CD4-positive, alpha-beta T cell (primary cell): ENCODE measurements at places on chromosomes 11 and 22.

DNA sequence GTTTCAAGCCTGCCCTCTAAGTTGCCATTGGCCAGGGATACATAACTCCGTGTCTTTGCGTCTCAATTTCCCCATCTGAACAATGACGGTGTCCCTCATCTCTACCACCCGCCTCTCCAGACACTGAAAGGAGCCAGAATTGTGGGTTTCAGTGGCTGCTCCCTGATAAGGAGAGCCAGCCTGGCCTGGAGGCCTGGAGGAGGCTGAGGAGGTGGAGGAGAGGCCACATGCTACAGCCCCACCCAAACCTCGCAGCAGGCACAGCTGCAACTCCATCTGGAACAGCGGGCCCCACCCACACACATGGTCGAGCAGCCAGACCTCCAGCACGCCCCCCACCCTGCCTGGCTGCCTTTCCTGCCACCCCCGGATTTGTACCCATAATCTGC lies 34.4 kb upstream of the CD82 start:
- DNase-seq: no peak

GRCh38 chr11:120336641-120337354 lies 585 bp downstream of the ARHGEF12 start:
- DNase-seq: no peak

- DNase-seq: no peak
Measured at GRCh38 chr11:40132912-40133311, 1326.5 kb downstream of the LRRC4C start.

- DNase-seq: no peak
Measured at GRCh38 chr11:975827-976226, 50.2 kb downstream of the AP2A2 start.

DNA sequence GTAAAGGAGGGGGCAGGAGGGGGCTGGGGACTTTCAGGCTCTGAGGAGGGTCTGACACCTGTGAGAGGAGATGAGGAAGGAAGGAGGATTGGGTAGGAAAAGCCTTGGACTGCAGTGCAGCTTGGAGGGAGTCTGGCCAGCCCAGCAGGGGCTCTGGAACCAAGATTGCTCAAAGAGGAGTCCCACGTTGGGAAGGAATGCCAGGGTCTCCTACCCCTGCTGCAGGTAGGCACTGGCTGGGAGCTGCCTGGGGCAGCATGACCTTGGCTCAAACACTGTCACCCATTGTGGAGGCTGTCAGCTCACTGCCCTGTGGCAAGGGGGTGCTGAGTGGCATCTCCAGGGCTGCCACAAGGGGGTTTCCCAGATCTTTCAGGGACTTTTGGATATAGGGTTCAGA lies 94.5 kb downstream of the RPS6KA4 start:
- DNase-seq: no peak

DNA sequence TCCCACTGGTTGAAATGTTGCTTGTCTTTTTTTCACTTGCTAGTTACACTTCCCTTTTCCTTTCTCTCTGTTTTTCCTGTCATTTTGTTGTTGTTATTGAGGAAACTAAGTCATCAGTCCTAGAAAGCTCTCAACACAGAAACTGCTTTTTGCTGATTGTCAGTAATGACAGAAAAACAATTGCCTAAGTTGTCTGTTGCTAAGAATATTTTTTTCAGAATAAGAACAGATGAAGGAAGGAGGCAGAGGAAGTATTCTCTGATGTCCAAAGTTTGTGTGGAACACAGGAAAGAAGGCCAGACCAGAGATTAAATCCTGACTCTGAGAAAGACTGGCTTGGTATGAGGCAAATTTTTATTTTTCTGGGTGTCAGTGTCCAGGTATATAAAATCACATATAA lies 163.3 kb downstream of the CASP12 start:
- DNase-seq: no peak

- no peak for DNase-seq
Measured at GRCh38 chr11:8721609-8722500, 39.3 kb downstream of the RPL27A start.
